ENCODE measurements at places on chromosomes 7 and 10.

GRCh38 chr10:11049806-11050205 is 32.1 kb downstream of the CELF2 start:
- DNase-seq: no peak

DNA sequence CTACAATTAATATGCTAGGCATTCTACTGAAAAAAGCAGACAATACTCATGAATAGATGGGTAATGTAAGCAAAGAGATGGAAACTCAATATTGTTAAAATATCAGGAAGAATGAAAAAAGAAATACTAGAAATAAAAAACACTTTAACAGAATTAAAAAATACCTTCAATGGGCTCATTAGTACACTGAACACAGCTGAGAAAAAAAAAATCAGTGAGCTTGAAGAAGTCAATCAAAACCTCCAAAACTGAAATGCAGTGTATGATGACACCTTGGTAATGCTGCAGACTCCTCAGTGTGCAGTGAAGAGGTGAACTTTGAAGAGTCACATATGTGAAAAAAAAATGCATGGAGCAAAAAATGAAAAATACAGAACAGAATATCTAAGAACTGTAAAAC is 227.2 kb downstream of the TMEM26 start:
- no peak for DNase-seq

GRCh38 chr10:11838298-11838852 is 15.2 kb downstream of the PROSER2 start:
- no peak for DNase-seq

DNA sequence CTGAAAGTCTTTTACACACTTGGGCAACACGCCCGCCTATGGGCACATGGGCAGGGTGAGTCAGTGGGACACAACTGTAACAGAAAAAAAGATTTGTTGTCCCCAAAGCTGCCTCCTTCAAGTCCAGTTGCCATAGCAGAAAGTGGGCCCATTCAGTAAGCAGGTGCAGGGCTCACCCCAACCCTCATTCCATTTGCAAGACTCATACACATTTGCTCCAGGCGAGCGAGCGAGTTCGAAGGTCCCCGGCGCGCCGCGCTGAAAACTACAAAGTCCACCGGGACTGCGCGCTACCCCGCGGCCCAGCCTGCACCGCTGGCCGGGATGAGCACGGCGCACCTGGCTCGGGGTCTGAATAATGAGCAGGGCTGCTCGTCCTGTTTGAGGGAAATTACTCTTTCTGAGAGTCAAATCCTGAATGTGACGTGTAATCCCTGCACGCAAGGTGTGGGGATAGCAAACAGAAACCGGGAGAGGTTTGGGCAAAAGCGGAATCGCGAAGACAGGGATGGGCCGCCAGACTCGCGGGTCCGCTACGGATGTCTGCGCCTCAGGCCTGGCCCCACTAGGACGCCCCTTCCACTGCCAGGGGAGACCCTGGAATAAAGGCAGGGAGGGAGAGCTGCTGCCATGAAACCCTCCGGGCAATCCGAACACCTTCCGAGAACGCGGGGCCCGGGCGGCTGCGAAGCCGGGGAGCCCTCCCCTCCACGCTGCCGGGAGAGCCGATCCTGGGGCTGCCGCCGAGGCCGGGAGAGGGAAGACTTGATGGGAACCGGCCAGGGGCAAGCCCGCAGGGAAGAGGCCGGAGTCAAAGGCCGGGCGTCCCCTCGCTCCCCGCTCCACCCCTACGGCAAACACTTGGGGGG is 982 bp downstream of the COBL start:
- no peak for DNase-seq

- DNase-seq: no peak
These were observed 15.4 kb downstream of the PTPRN2 start for GRCh38 chr7:158572000-158572828.

DNA sequence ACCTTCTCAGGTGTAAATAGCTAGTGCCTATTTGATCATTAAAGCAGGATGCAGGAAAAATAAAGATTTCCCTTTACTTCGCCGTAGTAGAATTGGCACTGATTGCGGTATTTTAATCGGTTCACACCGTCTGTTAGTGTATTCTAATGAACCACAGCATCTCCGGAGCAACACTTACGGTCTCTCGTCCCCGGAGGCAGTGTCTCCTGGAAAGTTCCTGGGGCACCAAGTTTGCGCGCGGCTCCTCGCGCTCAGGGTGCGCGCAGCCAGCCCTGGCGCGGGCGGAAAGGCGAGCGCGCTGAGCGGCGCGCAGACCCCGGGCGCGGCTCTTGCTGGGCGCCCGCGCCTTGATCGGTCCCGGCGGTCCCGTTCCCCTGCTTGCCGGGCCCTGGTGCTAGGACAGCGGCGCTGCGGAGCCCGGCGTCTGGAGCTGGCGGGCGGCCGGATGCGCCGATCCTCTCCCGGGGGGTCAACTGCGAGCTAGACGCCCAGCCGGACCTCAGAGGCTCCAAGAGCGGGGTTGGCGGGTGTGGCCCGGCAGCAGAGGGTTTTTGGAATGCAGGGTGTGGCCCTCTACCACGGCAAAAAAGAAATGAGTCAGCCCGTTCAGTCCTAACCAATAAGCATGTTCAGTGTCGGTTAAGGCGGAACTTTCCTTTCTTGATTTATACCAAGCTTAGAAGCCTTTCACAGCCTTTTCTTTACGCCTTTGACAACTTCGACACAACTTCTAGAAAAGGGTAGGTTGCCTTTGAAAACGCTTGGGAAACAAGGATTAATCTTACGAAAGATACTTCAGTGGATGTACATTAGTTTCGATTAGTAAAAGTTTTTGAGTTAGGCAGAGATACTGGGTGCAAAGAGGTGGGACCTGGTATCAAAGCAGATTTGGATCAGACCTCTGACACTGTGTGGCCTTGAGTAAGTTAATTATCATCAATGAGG is 166.8 kb upstream of the ASAH2 start:
- peak; percentile 90 for DNase-seq

DNA sequence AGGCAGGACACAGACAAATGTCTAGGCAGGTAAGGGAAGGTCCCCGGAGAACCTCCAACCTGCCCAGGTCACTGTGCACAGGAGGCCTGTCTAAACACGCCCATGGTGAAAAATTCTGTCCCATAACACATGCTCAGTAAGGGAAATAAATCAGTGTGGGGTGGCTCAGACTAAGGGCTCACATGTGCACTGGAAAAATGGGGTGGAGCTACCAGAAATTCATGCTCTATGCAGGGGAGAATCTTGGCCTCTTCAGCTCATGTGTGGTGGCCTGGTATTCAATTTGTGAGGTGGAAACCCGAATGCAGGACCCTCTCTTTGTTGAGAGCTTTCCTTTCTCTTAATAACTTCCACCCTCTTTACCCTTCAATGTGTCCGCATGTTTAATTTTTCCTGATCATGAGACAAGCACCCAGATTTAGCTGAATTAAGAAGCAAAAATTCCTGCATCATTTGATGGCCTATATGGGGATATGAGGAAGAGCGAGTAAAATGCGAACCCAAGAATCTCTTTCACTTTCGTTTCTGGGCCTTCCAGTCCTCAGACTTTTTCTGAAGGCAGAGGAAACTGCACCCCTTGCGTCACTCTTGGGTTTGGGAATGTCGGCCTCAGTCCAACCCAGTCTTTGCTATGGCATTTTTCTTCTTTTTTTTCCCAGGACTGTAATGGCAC is 163.2 kb downstream of the DGKB start:
- DNase-seq: no peak

GRCh38 chr7:151256410-151257045 is 8.0 kb upstream of the SMARCD3 start:
- peak; percentile 63 for DNase-seq

- DNase-seq: peak; percentile 20
These were observed 12.5 kb upstream of the CALD1 start for GRCh38 chr7:134766779-134767519.

DNA sequence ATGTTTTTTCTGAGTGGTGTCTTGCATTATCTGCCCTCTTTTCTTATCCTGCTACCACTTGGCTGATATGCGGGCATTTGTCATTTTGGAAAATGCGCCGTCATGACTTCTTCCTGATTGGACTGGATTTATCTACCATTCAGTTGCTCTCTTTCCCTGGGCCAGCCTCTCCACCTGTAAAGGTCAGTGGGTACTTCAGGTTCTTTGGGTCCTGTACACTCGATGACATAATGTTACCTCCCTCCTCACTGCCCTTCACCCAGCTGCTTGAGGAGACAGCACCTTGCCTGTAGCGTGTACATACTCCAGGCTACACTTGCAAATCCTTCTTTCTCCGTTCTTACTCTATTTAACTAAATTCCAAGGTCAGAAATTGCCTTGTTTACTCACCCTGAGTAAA is 83.7 kb downstream of the RBM33 start:
- DNase-seq: no peak

DNA sequence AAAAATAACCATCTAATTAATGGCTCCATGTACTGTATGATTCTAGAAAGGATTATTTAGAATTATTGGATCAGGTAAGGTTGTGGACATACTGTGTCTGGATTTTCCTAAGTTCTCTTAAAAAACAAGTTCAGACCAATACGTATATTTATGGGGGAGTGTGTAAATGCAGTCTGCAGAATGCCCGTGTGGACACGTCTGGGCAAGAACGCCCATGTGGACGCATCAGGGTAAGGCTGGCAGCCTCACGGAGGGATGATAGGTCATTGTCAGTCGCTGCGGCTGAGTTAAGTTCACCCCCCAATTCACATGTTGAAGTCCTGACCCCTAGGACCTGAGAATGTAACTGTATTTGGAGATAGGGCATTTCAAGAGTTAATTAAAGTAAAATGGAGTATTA is 160.0 kb upstream of the SHH start:
- no peak for DNase-seq

DNA sequence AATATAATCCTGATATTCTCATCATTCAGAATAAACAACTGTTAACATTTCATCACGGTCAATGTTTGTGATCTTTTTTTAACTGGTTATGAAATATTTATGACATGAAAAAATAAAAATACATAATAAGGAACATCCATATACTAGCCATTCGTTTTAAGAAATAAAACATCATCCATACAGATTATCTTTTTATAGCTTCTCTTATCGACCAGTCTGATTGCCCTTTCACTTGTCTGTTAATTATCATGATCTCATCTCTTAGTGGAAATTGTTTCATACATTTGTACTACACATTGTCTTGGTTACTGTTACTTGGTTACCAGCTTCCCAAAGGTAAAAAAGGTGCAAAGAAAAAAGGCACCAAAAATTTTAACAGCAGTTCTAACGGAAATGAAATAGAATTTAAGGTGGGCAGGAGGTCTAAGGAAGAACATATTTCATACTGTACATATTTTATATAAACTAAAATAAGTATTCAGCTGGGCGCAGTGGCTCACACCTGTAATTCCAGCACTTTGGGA is 8.4 kb downstream of the ARHGAP21 start:
- DNase-seq: no peak

- DNase-seq: no peak
These were observed 236.4 kb upstream of the SP4 start for GRCh38 chr7:21191321-21192073.

DNA sequence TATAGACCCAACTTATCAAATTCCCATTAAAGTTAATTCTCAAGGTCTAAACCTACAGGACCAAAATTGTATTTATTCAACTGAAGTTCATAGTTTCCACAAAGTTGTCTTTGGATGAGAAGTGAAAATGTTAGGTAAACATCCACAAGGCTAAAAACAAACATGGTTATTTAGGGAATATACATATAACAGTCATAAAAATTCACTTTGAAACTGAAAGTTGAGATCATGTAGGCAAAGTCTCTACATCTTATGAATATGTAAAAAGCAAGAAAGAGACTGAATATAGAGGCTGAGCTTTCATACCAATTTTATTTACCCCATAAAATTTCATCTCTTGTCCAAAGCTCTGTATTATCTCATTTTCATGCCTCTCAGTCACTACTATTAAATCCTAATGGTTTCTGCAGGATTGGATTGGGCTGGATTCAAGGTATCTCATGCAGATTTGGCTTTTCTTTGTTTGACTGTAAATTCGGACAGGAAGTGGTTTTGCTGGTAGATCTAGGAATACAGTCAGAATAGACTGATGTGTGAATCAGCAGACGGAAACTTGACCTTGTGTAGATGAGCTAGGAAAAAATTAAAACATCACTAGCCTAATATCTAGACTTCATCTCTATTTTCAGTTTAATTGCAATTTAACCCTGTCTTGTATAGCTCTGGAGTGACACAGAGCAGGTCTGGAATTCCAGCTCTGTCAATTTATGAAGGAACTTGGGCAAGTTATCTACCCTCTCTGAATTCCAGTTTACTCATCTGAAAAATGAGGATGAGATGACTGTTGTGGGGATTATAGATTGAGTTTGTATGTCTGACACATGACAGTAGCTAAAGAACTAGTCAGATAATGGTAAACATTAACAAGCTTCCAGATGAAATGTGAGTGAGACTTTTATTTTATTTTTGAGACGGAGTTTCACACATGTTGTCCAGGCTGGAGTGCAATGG is 27.3 kb upstream of the SKAP2 start:
- no peak for DNase-seq

All from right cardiac atrium (tissue), 5 donors.